HFF-Myc (cell line): ENCODE measurements at places on chromosomes 7 and 10.

GRCh38 chr7:139051655-139052054 is 15.8 kb upstream of the ZC3HAV1L start:
- DNase-seq, result no peak

DNA sequence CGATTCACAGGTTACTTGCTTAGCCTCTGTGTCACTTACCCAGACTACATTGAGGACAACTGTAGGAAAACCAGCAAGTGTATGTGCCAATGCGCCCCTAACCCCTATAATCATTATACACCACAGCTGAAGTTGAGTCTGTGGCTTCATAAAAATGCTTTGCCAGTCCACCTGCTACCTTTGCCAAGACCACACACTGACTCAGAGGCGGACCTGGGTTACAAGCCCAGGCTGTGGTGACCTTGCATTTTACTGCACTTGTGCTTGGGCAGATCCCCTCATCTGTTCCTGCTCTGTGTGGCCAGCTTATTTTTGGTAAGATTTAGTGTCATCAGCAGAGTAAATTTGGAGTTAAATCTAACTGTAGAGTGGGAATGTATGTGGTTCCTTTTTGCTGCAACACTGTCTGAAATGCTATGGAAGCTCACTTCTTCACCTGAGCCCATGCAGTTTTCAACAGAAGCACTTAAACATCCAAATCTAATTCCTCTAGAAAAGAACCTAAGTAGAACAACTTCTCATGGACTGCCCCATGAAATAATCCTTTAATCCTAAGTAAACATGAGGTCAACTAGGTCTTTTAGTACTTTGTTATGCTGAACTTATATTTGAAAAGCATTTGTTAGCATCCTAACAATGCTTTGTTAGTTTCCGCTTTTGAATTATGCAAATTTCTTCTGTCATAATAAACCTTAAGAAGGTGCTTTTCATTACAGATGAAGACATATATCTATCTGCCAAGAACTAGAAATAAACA is 96.2 kb upstream of the AMPH start:
- no peak for DNase-seq

GRCh38 chr10:50506861-50507573 is 116.7 kb downstream of the SGMS1 start:
- no peak for DNase-seq

DNA sequence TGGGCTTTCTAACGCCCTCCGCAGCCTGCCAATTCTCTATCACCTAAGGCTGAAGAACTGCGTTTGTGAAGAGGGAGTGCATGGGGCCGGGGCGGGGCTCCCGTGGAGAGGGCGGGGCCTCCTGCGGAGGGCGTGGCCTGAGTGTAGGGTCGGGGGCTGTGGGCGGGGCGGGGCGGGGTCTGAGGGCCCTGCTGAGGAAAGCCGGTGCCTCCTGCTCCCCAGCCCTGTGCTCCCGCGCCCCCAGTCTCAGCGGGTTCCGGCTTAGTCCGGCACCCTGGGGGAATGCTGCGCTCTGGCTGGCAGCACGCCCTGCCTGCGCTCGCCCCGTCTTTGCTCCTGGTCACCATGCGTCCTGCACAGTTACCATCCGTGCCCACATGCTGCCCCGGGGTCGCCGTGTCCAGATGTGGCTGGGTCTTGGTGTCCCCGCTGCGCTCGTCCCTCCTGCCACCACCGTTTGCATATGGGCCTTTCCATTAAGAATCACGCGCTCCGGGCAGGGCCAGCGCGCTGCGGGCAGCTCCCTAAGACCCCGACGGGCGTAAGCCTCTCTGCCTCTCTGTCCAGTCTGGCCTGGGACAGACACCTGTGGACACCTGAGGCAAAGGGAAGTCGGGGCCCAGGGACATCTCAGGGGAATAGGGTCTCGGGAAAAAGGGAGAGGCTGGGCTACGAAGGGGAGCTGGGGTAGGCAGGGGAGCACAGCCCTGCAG is 144.0 kb upstream of the RET start:
- no peak for DNase-seq

- DNase-seq, result no peak
Measured at GRCh38 chr7:32299133-32299702, 191.0 kb downstream of the LSM5 start.

- DNase-seq, result peak; percentile 69
Measured at GRCh38 chr7:86913709-86914108, 145.7 kb downstream of the ELAPOR2 start.

DNA sequence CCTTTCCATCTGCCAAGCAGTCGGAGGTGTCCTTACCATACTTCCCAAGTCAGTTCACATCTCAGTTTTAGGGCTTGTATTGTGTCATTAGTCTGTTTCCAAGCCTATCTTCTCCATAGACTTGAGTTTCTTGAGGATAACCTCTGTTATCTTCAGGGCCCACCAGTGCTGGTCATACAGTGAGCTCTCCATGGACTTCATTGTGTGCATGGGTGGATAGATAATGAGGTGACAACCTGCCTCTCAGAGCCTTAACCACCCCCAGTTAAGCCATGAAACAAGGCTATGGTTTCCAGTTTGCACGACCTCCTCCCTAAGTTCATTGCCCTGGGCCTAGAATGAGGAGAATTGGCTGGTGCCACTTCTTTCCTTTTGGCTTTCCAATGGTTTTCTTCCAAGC is 38.5 kb upstream of the WAC start:
- no peak for DNase-seq
